ENCODE measurements at places on chromosomes 1 and 21. TPM values are rescaled to one million over a fixed set of nuclear protein-coding genes. Genes with fewer than 3 reads are reported as not detected.

RGS13 gene
- total RNA-seq = not detected

GRCh38 chr1:224447251-224447650 is 12.7 kb upstream of the WDR26 start:
- DNase-seq = no peak

DNA sequence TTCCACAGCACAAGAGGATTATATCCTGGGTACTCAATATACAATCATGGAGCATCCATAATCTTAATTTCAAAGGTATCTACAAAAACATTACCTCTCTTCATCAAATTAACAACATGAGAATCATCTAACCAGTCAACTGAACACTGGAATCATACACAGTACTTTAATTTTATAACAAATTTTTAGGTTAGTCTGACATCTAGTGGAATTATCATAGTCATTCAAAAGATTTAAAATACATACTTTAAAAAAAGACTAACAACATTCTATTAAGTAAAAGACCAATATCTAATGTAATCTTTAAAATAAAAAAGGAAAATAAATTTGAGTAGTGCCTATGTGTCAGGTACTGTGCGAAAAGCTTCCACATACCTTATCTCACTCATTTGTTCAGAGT is 16.8 kb upstream of the SH3GLB1 start:
- DNase-seq = no peak

GRCh38 chr1:226199971-226200370 is 13.4 kb upstream of the ACBD3 start:
- no peak for DNase-seq

CD84 gene
- total RNA-seq = not detected

- DNase-seq = no peak
Measured at GRCh38 chr1:99598738-99599411, 47.0 kb upstream of the PALMD start.

DNA sequence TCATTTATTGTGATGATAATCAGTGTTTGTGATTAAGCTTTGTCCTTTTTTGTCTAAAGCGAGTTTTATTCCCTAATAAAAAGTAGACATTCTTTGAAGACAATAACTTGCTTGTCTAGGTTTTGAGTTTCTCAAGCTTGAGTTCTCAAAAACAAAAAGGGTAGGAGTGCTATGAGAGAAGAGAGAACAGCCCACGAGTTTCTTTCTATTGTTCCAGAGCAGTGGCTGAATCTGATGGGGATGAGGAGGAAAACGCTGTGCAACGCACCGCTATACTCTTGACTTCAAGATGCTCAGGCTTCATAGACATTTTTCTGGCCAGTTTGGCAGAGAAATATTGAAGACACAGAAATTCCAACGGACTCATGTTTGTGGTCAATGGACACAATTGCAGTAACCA is 669.8 kb upstream of the B3GALT2 start:
- no peak for DNase-seq

DNA sequence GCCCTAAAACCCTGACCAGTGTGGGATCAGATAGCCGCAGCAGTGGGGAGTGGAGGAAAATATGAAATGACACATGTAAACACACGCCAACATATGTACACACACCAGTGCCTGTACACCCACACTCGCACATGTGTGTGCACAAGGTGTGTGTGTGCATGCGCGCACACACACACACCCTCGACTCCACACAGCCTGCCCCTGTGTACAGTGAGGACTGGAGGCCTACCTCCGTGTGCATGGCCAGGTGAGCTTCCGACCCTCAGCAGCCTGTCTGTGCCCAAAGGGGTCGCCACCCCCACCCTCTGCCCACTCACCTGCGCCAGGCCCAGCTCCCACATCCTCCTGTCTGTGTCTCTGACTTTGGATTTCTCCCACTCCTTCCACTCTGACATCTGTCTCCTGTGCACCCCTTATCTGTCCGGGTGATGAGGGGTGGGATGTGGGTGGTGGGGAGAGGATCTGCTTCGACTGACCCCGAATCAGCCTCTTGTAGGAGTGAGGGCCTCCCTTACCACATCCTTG is 31.7 kb downstream of the CITED4 start:
- no peak for DNase-seq

- no peak for DNase-seq
Measured at GRCh38 chr1:197418693-197419092, 150.6 kb downstream of the CRB1 start.

LCE2A gene
- total RNA-seq = not detected

TINAGL1 gene
- 10.0 TPM for total RNA-seq

GRCh38 chr1:118104951-118105350 is 80.1 kb downstream of the SPAG17 start:
- no peak for DNase-seq

KPRP gene
- total RNA-seq = not detected

GRCh38 chr1:91872000-91872399 is 14.0 kb downstream of the TGFBR3 start:
- DNase-seq = no peak

SPRR5 gene
- not detected for total RNA-seq

DNA sequence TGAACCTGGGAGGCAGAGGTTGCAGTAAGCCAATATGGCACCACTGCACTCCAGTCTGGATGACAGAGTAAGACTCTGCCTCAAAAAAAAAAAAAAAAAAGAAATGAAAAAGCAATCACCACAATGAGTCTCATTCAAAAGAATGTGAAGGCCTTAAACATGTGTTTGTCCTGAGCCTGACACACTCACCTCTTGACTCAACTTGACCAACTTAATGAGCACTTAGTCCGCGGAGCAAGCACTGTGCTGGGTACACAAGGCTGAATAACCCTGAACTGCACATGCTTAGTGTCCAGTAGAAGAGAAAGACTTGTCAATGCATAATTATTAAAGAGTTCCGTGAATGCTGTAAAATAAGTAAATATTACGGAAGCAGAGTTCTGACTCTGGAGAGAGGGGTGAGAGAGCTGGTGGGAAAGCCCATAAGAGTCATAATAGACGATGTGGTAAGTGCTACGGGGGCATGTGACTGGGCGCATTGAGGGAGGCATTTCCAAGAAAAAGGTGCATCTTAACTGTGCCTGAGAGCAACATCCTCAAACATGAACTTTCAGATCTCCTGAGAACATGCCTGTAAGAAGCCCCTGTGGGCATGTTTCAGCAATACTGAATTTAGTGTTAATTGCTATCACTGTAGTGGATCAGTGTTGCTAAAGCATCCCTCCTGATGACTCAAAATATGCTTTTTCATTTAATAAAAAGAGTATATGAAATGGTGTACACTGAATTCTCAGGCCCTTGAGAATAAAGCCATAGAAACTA is 27.2 kb downstream of the MCOLN2 start:
- no peak for DNase-seq

TNN gene
- total RNA-seq = 0.08 TPM

DNA sequence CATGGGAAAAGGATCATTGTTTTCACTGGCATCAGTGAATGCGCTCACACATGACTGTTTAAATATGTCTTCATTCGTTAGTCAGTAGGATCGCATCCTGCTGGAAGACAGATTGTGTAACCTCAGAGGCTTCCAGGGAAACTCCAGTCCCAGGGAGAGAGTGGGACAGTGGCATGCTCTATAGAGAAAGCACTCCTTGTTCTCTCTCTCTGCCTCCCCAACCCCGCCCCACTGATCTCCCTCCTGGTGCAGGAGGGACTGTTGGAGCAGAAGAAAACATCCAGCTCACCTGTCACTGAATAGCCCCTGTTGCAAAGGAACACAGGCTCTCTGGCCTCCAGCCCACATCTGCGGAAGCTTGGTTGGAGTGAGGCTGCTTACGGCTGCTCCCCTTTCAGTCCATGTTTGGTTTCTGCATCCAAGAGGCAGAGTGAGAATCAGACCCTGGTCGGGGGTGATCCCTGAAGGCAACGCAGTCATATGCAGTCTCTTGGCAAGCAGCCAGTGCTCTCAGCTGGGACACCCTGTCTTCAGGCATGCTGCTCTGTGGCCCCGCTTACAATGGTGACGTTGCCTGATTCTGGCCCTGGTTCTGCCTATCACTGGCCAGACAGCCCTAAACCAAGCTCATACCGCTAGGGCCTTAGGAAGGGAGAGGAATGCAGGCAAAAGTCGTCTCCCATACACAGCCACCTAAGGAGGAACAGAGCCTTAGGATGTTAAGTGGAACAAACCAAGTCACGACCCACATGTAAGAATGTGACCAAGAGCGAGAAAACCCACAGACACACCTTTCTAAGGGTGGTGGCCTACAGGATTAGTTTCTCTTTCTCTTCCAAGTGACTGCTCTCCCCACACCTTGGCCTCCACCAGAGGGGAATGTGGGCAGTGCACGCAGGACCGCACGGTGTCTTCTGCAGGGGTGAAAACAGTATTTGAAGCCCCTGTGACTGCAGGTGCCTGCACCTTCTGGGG is 39.7 kb downstream of the BACE2 start:
- no peak for DNase-seq

DNA sequence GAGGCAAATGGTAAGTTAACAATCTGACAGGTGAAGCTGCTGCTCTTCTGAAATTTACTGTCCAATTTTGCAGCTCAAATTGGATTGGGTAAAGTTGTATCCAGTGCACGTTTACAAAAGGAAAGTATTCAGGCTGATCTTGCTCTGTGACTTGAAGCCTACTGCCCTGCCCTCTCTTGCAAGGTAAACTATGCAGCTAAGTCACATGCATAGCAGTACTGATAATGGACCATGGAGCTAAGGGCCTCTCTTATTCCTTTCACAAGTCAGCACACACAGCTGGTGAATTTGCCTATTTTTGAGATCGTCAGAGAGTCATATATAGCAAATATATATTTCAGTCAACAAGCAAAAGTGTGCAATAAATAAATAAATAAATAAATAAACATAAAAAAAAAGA is 23.2 kb downstream of the XCL1 start:
- no peak for DNase-seq

AMY2A gene
- not detected for total RNA-seq

OPTC gene
- total RNA-seq = not detected

LRRC53 gene
- not detected for total RNA-seq

DNA sequence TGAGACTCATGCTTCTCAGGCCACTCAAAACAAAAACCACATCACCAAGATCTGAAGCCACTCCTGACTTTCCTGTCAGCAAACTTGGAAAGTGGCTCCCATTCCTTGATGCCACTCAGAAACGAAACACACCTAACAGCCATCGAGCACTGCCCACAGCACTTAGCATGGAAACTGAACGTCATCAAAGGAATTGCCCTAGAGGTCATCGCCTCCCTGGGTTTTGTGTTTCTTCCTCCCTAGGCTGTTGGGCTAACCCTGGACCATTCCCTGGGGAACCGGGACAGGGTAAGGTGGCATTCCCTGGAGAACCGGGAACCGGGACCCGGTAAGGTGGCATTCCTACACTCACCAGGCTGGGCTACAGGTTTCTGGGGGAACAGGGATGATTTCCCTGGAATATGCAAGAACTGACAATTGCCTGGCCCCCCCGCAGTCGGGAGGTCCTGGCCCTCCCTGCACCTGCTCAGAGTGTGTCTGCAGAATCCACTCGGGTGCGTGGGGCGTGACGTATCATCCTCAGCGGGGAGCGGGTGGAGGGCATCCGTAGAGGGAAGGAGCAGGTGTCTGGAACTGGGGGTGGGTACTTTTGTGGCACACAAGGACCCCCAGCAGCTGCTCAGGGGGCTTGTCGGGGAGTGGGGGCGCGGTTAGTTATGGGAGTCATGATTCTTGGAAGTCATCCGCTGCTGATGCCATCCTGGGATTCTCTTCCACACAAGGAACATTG is 30.3 kb downstream of the SLC45A1 start:
- DNase-seq = no peak

DNA sequence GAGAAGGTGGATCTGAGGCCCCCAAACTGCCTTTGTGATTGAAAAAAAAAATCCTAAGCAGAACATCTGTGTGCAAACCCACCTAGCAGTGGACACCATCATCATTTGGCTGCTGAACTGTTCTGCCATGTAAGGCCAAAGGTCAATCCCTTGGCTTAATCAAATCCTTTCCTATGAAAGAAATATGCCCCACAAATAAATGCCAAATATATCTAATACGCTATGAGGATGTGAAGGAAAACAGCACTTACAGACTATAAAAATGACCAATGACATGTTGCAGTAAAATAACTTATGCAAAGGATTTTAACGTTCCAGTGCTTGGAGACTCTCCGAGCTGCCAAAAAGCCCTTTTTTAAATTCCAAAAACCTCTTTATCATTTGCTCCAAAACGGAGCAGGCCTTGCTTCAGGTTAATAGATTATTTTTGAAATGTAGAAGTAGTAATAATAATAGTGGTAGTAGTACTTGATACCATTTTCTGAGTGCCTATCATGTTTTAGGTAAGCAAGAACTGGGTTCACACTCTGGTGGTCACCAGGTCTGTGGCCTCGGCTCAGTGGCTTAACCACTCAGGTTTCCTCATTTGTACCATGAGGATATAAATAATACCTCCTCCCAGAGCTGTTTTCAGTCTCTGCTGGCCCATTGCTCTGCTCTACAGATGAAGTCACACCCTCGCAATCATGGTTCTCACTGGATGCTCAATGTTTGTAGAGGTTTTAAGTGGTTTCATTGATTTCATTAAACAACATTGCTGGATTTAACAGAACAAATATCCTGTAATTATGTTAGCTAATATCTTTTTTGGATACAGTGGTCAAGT is 47.9 kb upstream of the EDEM3 start:
- DNase-seq = no peak

GRCh38 chr21:36609654-36610053 is 89.3 kb upstream of the SIM2 start:
- no peak for DNase-seq

GRCh38 chr1:192005976-192006375 is 152.3 kb upstream of the RGS18 start:
- no peak for DNase-seq

GRCh38 chr1:43052786-43053439 is 94.2 kb upstream of the SLC2A1 start:
- DNase-seq = no peak

DNA sequence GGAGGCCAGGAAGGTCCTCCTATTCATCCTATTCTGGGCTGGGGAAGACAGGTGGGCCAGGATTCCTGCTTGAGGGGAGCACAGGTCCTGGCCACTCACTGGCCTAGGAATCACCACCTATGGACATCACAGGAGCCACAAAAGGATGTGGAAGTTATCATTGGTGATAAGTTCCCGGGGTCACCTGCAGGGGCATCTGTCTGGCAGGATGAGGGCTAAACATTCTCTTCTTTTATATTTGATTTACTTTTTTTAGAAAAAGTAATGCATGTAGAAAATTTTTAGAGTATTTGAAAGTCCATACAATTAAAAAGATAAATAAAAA is 33.2 kb upstream of the KIAA0040 start:
- DNase-seq = no peak

CLDN14 gene
- not detected for total RNA-seq

ATPAF1 gene
- 35.7 TPM for total RNA-seq

- DNase-seq = no peak
Measured at GRCh38 chr1:154745286-154745731, 124.8 kb downstream of the KCNN3 start.

- DNase-seq = peak; percentile 80
Measured at GRCh38 chr21:44653656-44654575, 543 bp downstream of the KRTAP12-4 start.

GRCh38 chr21:16678429-16679160 is 834.2 kb upstream of the CXADR start:
- DNase-seq = no peak

GRCh38 chr1:38129971-38130370 is 83.4 kb upstream of the POU3F1 start:
- DNase-seq = no peak

BLACAT1 gene
- not detected for total RNA-seq

- DNase-seq = no peak
Measured at GRCh38 chr1:224266915-224267856, 62.8 kb downstream of the NVL start.

GRCh38 chr1:17465228-17465627 is 25.8 kb upstream of the RCC2 start:
- no peak for DNase-seq

RNU1-4 gene
- 2,859 TPM for total RNA-seq

SPATA1 gene
- total RNA-seq = 2.3 TPM
